ENCODE measurements at places on chromosomes 13 and 19.

DNA sequence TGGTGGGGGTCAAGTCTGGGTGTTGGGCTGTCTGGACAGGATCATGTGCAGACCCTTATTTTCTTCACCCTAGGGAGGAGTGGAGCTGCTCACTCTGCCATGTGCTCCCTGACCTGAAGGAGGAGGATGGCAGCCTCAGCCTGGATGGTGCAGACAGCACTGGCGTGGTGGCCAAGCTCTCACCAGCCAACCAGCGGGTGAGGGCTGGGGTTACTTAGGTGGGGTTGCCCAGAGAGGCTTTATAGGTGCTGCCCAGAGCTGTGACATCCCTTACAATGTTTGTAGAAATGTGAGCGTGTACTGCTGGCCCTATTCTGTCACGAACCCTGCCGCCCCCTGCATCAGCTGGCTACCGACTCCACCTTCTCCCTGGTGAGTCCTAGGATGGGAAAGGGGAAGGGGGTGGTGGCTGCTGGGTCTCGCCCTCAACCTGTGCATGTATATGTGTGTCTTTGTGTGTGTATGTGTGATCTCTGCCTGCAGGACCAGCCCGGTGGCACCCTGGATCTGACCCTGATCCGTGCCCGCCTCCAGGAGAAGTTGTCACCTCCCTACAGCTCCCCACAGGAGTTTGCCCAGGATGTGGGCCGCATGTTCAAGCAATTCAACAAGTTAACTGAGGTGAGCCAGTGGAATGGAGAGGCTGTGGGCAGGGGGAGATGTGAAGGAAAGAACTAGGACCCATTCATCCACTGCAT, 5.1 kb downstream of the CHMP2A start:
- no peak for DNase-seq

- no peak for DNase-seq
Observed at GRCh38 chr13:31895691-31896090, 135.9 kb upstream of the FRY start.

GRCh38 chr19:18809149-18809868, 18.2 kb upstream of the COMP start:
- no peak for DNase-seq

DNA sequence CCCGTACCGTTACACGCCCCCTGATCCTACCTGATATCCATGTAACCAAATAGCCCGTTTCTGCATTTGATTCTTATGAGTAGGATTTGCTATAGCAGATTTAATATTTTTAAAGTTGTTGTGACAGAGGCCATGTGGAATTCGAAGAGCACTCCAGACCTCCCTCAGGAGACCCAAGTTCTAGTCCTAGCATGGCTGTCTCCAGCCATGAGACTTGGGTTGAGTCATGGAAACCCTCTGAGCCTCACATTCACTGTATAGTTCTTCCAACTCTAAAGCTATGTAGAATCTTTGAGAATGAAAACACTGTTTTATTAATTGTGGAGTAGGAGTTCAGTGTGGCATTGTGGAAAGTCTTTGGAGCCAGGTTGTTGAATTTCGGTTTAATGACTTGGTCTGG, 8.0 kb upstream of the GPR183 start:
- DNase-seq, result no peak

DNA sequence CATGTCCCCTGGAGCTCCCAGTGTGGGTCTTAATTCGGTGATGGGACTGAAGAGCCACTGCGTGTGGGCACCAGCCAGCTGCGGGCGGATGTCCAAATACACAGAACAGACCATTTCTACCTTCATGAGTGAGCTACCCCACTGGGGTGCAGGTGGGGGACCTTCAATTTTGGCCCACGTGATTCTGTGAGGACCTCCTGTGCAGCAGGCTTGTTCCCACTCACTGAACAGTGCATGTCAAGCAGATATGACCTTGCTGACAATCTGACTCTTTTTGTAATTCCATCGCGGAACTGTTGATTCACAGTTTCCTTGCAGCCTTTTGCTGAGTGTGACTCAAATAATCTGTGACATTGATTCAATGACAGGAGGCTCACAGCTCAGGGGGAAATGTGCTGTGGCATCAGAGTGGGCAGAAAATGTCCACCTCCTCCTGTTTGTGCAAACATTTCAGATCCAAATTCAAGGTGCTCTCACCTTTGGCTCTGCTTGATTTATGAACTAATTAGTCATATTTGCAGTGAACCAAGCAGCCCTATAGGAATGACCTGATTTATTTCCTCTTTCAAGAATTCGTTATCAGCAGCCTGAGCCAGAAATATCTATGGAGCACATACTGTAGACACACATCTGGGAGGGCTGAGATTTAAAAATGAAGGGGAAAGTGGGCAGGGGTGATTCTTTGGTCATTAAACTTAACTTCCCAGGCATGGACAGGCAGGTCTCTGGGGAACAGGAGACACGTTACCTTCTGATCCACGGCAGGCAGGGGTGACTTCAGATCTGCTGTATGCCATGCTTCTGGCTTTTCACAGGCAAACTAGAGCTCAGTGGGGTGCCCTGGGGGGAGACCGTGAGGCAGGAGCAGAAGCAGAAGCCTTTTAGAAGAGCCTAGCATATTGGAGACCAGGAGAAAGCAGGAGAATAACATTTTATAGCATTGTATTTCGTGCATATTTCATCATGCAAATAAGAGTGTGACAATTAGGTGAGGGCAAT, 170.0 kb upstream of the KL start:
- no peak for DNase-seq

GRCh38 chr13:43472339-43472738, 314.4 kb downstream of the ENOX1 start:
- DNase-seq, result no peak

DNA sequence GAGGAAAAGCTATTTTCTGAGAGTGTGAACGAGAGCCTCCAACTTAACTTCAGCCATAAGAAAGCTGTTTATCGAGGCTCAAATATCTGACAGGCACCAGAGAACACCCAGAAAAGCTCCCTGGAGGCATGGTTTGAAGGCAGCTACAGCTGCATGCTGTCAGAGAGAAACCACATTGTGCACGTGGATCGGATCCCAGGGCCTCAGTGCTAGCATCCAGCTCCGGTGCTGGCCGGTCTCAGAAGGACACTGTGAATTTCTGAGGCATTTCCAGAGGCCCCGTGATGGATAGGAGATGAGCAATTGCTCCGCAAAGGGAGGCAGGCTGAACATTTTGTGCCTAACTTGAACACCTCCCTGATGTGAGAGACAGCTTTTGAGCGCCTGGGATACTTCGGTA, 315.7 kb downstream of the FGF9 start:
- no peak for DNase-seq

DNA sequence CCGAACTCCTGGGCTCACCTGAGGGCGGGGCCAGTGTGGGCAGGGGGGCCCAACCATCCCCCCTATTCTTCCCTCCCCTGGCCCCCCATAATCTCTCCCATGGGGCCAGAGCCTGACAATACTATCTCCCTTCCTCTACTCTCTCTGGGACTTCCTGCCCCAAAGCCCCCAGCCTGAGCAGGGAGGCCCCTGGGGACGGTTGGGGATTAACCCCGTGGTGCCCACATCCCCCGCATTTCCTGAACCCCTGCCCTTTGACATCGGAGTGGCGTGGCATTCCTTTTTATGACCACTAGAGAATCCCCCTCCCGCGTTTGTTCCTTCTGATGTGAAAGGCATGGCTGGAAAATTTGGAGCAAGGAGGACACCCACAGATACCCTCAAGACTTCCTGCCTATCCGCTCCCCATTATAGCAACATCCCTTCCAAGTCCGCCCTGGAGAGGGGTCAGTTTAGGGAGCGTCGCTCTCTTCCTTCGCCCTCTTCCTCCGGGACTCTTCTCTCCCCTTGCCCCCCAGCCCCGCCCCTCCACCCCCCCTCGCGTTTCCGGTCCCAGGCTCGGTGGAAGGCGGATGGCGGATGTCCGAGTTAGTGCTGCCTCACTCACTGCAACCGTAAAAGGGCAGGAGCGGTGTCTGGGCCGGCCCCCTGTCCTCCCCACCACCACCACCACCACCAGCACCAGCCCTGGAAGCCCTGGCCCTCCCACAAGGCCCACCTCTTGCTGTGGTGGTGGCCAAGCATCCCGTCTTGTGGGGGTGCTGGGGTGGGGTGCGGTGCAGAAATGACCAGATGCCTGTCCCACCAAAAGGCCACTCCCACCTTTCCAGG, 1.8 kb downstream of the VASP start:
- no peak for DNase-seq

GRCh38 chr13:30520571-30520970, 54.8 kb upstream of the HMGB1 start:
- DNase-seq, result no peak

Data from stimulated activated CD4-positive, alpha-beta T cell treated with anti-CD3 and anti-CD28 coated beads, Interleukin-1b, Interleukin-23, amount 100 ng/mL, for 1 hour (primary cell).